ENCODE measurements at places on chromosomes 6 and 20. TPM values are rescaled to one million over a fixed set of nuclear protein-coding genes. Genes with fewer than 3 reads are reported as not detected.

Gene POM121L2
- not detected for total RNA-seq

Gene PRR18
- not detected for total RNA-seq

Gene DDX43
- not detected for total RNA-seq

Gene RRAGD
- 4.5 TPM for total RNA-seq

Gene PARD6B
- 2.4 TPM for total RNA-seq

Gene CD24
- not detected for total RNA-seq

Gene CD109
- total RNA-seq: 36.4 TPM

Gene SUMO4
- total RNA-seq: 0.34 TPM

Gene TRAPPC3L
- not detected for total RNA-seq

Gene HFE
- total RNA-seq: 4.5 TPM

Gene KIF6
- total RNA-seq: 2.7 TPM

Gene LPA
- not detected for total RNA-seq

Data from A375 (cell line).